Activated CD4-positive, alpha-beta T cell treated with anti-CD3 and anti-CD28 coated beads for 48 hours (primary cell): ENCODE measurements at places on chromosomes 5 and 9.
A peak's percentile ranks its signal among the peaks of the same experiment; 100 is the strongest.

GRCh38 chr9:124328285-124328684 is 70.5 kb downstream of the NEK6 start:
- DNase-seq: no peak

DNA sequence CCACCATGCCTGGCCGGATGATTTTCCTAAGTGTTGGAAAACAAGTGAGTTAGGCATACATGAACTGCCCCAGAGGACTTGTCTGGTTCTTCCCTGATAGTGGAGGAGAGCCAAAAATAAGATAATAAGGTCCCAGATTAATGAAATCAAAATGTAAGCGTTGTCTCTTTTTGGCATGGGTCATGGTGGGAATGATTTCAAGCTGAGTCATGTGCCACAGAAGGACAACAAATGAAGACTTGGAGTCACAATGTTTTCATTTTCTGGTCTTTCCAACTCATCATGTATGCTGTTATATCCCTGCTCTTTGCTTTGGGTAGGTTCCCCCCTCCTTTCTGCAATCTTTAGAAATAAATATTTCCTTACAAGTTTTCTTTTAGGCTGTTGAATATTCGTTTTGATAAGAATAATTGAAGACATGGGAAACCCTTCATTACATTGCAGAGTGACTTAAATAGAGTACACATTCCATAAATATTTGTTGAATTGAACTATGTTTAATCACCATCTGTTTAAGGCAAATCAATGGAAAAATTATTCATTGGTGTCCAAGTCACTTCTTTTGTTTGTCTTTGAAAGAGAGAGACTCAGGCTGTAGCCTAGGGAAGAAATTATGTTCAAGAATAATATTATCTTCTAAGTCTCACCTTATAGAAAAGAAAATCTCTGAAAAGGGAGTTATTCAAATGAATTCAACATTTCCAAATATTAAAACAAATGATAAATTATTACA is 196.3 kb downstream of the CSNK1G3 start:
- DNase-seq: no peak

- DNase-seq: no peak
Observed at GRCh38 chr9:127185931-127186781, 63.7 kb upstream of the ANGPTL2 start.

- DNase-seq: no peak
Observed at GRCh38 chr5:72692231-72692637, 124.2 kb upstream of the TNPO1 start.

- DNase-seq: no peak
Observed at GRCh38 chr9:4792054-4792571, 631 bp upstream of the RCL1 start.

- DNase-seq: no peak
Observed at GRCh38 chr5:174337276-174338184, 292.0 kb downstream of the NSG2 start.

GRCh38 chr9:137237759-137238726 is 3.0 kb upstream of the TUBB4B start:
- no peak for DNase-seq

- no peak for DNase-seq
Observed at GRCh38 chr5:134171972-134172371, 4.8 kb downstream of the SKP1 start.

GRCh38 chr9:93264338-93265125 is 80.6 kb downstream of the WNK2 start:
- DNase-seq: no peak

DNA sequence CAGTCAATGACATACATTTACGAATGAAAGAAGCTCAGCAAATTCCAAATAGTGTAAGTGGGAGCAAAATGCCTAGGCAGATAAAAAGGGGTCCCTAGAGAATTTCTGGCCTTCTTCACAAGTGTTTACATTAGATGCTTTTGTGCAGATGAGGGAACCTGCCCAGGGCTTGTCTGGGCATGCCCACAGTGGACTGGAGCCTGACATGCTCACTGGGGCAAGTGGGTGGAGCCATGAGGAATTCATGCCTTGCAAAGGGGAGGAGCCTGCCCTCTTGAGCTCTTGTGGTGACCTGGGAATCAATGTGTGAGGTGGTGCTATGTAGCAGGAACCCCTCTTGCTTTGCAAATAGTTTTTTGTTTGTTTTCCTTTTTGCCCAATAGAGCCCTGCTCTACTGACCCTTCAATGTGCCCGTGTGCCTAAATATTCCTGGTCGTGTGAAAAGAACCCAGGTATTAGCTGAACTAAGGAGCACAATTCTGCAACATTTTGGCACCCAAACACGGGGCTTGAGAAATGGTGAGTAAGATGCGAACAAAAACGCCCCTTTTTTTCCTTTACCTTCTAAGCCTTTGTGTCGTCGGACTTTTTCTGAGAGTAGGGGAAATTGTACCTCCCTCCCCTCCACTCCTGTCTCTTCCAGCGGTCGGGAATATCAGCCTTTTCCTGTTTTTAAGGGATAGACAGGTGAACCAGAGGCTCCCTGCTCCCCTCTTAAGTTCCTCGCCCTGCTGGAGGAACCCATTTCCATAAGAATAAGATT is 433.8 kb upstream of the CDH9 start:
- DNase-seq: no peak

- DNase-seq: no peak
Observed at GRCh38 chr9:34971146-34971811, 13.2 kb downstream of the PHF24 start.

- DNase-seq: no peak
Observed at GRCh38 chr5:138790684-138791083, 37.5 kb downstream of the CTNNA1 start.

GRCh38 chr9:83956436-83957247 is 23.4 kb downstream of the HNRNPK start:
- DNase-seq: peak; percentile 75

DNA sequence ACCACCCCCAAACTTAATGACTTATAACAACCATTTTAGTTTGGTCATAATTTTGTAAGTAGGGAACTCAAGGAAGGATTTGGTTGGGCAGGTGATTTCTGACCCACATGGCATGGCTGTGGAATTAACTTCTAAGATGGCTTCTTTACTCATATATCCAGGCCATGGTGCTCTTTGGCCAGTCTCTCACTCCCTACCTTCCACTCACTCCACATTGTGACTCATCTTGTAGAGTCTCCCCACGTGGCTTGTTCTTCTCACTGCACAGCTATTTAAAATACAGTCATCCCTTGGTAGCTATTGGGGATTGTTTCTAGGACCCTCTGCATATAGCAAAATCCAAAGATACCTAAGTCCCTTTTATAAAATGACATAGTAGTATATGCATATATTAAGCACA is 76.6 kb upstream of the MAST4 start:
- no peak for DNase-seq

GRCh38 chr5:126745259-126745992 is 31.5 kb upstream of the LMNB1 start:
- no peak for DNase-seq

DNA sequence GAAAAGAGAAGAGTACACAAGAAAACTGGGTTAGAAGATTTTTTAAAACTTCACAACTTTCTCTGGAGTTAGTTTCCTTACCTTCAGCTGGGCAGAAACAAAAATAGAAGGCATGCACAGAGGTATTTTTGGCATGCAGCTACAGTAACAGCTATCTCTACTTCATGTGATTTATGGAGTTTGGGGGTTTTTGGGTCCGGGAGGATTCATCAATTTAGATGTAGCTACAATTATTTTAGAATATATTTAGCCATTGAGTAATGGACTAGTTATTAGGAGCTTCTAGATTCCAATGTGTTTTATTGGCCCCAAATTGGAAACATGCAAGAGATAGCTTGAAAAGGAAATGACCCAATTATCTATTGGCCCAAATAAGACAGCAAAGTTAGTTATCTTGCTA is 91.6 kb upstream of the TNFAIP8 start:
- DNase-seq: no peak

DNA sequence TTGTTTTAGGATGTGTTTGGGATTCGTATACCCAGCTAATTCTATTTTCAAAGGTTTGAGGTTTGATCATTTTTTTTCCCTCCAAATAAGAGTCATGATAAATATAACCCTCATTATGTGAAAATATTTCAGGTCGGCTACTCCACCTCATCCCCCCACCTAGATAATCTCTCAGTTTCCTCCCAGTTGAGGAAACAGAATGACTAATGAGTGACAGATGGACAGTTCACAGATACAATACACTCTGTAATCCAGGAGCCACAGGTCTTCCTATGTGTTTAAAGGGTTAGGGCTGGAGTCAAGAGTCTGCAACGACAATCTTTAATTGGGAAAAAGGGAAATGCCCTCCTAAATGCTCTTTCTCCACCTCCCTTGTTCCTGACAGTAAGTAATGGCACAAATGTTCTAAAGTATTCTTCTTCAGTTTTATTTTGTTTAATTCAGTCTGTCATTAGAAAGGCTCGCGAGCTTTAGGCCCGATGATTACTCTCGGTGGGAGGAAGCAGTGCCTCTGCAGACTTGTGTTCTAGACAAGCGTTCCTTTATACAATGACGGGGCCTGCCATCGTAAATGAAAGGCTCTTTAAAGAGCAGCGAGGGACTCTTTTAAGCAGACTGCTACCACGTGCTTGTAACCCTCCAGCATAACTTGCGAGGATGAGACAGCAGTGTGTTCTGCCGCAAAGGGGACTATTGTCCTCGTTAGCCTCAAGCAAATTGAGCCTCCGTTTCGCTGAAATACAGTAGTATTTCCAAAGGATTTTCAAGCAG is 69.0 kb downstream of the MEF2C start:
- DNase-seq: no peak
